Activated CD8-positive, alpha-beta T cell treated with anti-CD3 and anti-CD28 coated beads, Interleukin-2, amount 10 ng/mL, durations not matched to agents 7 days and 5 days (primary cell): ENCODE measurements at places on chromosomes 7 and 10. TPM values are rescaled to one million over a fixed set of nuclear protein-coding genes. Genes with fewer than 3 reads are reported as not detected.

PIP4K2A gene
- 154 TPM for total RNA-seq

GRCh38 chr7:30349170-30349569, 64.8 kb downstream of the ZNRF2 start:
- DNase-seq = no peak

- DNase-seq = no peak
Observed at GRCh38 chr7:6164491-6164890, 107.9 kb downstream of the CYTH3 start.

- no peak for DNase-seq
Observed at GRCh38 chr7:16791905-16792698, 12.7 kb downstream of the AGR2 start.

DNA sequence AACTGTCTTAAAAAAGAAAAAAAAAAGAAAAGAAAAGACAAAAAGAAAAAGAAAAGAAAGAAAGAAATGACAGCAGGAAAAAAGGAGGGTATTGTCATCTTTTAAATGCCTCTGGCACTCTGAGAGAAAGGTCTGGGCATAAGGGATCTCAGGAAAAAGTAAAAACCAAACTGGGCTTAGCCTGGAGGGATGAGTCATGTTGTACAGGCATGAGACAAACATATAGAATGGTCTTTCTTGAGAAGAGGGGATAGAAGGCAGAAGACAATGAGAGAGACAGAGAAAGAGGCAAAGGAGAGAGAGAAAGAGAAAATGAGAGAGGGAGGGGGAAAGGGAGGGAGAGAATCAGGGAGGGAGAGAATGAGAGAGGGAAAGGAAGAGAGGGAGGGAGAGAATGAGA, 32.3 kb upstream of the KCNMA1 start:
- no peak for DNase-seq
